ENCODE measurements at places on chromosomes 13 and 19.
A peak's percentile ranks its signal among the peaks of the same experiment; 100 is the strongest.

- DNase-seq: peak; percentile 58
Observed at GRCh38 chr19:13983213-13983889, 22.8 kb downstream of the RFX1 start.

GRCh38 chr19:15197942-15198341 lies 2.9 kb downstream of the NOTCH3 start:
- no peak for DNase-seq

DNA sequence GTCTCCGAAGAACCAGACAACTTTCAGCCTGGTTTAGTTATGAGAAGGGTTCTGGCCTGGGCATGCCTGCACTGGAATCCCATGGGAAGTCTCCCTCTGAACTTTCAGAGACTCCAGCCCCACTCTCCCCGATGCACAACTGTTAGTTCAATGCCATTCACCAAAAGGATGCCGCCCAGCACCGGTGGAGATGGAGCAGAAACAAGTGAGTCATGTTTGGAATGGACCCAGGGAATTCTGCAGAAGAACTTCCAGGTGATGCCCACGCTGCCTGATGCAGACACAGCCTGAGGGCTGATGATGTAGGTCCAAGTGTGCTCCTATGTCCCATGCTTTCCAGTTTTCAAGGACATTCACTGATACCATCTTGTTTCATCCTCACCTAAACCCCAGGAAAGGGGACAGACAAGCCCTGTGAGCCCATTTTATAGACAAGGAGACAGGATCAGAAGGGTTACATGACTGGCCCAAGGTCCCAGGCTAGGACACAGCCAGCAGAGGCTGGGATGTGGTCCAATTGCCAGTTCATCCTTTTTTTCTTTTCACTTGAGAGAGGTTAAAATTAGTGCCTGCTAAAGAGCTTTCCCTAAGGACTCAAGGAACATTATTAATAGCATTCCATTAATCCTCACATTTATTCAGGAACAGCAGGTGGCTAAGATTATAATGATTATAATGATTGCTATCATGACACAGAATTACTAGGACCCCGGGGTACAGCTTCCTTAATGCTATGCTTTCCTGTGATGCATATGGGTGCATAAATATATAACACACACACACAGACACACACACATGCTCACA lies 39.5 kb downstream of the SIAH3 start:
- DNase-seq: no peak

GRCh38 chr19:1429750-1430149 lies 8.4 kb upstream of the RPS15 start:
- DNase-seq: no peak

DNA sequence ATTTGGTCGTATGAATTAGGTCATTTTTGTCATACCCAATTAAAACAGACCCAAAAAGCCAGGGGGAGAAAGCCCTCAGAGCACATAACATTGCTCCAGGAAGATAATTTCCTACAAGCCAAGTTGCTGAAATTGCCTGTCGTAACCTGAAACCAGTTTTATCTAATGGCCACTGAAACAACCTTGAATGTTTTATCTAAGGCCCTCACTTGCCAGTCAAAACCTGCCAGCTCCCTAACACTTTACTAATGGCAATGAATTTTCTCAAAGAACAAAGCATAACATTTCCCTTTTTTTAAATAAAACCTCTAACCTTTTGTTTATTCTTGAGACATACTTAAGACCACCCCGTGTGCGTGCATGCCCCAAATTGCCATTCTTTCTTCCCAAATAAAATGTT lies 496.2 kb upstream of the KLHL1 start:
- no peak for DNase-seq

- no peak for DNase-seq
Observed at GRCh38 chr19:29680447-29680846, 15.2 kb downstream of the PLEKHF1 start.

GRCh38 chr13:53499576-53500133 lies 471.0 kb downstream of the OLFM4 start:
- peak; percentile 62 for DNase-seq

DNA sequence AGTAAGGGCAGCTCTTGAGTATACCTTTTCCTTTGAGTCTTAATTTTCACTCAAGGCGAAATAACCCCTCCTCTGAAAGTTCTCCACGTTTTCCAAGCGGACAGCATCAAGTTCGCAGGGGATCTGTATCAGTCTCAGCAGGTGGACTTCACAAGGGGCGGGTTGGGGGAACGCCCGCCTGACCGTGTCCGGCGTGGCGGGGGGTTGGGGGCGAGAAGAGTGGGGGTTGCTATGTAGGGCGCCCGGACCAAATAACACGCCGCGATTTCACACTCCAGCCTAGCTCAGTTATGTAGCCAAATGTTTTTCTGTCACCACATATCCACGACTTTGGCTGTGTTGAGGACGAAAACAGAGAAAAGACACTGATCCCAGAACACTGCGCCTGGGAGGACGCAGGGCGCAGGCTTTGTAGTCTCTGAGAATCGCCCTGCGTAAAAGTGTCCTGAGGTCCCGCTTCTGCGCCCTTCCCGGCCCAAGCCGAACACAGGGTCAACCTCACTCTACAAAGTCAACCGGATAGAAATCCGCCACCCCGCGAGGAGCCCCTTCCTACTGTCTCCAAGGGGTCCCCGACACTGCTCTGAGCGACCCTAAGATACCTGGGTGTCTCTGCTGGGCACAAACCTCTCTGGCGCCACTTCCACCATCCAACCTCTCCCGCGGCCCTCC lies 524 bp downstream of the RUBCNL start:
- DNase-seq: no peak

DNA sequence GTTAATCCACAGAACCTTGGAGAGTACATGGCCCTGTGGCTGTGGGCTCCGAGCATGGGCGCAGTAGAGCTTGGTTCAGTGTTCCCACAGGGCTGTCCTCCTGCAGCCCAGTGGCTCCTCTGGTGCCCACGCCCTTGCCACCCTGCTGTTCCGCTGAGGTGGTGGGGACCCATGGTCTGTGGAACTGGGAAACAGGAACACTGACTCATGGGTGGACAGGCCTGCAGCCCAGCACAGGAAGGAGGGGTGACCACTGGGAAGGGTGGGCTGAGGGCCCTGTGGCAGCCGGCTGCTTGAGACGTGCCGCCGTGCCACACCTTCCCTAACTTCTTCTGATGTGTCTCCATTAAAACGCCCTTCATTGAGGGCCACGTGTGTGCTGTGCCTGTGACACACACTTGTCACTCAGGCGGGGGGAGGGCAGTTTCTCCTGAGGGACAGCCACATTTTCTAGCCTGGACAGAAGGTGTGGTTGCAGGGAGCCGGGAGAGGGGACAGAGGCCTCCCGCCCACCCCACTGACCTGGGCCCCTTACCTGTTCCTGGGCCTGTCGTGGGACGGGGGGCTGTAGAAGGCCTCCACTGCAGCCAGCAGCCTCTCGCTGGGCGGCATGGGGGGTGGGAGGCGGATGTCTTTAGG lies 21.1 kb downstream of the CHERP start:
- no peak for DNase-seq

DNA sequence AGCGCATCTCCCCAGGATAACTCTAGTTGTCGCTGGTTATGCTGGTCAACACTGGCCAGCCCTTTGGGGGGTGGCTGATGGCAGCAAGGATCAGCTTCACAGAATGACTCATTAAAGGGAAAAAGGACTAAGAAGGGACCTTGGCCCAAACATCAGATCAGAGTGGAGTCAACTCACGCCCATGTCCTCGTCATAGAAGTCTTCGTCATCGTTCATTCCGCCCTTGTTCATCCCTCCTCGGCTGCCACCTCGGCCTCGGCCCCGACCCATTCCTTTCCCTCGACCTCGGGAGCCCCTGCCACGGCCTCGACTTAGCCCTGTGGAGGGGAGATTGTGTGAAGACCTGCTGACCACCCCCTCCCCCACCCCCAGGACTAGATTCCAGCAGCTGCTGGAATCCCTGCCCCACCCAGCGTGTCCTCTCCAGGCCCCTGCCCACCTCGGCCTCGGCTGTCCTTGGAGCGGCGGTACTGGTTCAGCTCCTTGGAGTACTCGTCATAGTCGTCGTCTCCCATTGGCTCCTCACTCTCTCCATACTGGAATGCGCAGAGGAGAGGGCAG lies 28.6 kb downstream of the ZC3H4 start:
- DNase-seq: no peak

GRCh38 chr19:33125929-33126388 lies 6.0 kb upstream of the WDR88 start:
- no peak for DNase-seq

GRCh38 chr13:30743319-30744055 lies 8.1 kb downstream of the ALOX5AP start:
- DNase-seq: no peak

GRCh38 chr13:31970231-31970930 lies 61.2 kb upstream of the FRY start:
- no peak for DNase-seq

DNA sequence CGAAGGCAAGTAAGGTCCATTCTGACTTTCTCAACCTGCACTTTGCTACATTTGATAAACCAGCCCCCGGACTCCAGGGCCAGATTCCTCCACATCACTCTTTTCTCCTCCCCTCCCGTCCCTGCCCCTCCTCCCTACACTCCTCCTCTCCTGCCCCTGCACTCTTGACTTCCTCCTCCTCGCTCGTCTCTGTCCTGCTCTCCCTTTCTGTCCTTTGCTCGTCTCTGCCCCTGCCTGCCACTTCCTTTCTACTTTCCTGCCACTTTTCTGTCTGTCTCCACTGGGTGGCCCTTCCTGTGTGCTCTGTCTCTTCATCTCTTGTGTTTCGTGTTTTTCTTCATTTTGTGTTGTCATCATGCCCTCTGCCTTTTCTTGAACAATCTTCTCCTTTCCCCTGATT lies 7.0 kb downstream of the U2AF2 start:
- DNase-seq: no peak

GRCh38 chr13:113135281-113135760 lies 12.7 kb downstream of the F10 start:
- no peak for DNase-seq

DNA sequence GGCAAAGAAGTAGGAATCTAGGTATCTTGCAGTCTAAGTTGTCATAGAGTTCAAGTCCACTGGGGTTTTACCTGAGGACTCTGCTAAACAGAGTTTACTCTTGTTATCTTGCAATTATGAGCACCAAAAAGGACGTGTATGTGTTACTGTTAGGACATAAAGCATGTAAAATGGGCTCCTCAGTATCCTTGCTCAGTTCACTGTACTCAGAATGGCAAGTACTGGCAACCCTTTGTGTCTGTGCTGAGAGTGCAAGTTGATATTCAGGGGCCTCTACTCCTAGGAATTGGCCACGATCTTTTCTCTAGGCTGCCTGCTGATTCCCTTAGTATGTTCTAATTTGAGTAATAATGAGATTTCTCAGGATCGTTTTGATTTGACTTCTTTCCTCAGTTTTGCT lies 13.3 kb downstream of the TDRD3 start:
- DNase-seq: no peak

DNA sequence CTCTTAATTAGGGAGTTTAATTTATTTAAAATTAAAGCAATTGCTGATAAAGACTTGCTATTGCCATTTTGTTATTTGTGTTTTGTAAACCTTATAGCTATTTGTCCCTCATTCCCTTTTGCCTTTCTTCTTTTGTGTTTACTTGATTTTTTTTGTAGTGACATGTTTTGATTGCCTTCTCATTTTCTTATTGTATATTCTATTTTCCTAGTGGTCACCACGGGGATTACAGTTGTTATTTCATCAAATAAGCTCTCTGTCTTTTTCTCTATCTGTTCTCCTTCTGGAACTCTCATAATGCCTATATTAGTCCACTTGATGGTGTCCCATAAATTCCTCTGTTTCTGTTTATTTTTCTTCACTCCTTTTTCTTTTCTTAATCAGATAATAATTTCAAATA lies 64.4 kb upstream of the FRY start:
- DNase-seq: no peak

DNA sequence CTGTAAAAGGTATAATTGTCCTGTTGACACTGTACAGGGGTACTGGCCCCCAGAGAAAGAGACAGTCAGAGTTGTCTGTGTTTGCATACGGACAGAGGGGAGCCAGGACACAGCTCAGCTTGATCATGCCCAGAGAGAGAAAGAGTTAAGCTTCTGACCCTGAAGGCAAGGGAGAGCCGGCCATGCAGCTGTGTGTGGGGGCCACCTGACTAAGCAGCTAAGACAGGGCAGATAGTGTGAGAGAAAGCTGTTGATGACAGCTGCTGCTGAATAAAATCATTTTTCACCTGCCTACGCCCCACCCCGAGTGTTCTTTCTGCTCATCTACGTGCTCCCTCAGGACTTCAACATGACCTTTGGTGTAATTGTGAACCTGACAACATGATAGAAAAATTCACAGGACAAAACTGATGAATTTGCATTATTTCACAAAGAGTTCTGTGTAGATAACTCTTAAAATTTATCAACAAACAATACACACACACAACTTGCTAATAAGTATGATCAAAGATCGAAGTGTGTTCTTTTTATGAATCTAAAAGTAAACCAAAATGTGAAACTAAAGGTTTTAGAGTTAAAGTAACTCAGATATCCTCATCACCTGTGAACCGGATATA lies 1294.3 kb upstream of the ATXN8OS start:
- no peak for DNase-seq

GRCh38 chr13:112105244-112105681 lies 38.3 kb downstream of the SOX1 start:
- no peak for DNase-seq

- no peak for DNase-seq
Observed at GRCh38 chr19:10895363-10895762, 24.0 kb downstream of the CARM1 start.

GRCh38 chr19:2394442-2395292 lies 32.7 kb downstream of the TIMM13 start:
- DNase-seq: no peak

- no peak for DNase-seq
Observed at GRCh38 chr13:25682276-25682675, 310.5 kb downstream of the ATP8A2 start.

DNA sequence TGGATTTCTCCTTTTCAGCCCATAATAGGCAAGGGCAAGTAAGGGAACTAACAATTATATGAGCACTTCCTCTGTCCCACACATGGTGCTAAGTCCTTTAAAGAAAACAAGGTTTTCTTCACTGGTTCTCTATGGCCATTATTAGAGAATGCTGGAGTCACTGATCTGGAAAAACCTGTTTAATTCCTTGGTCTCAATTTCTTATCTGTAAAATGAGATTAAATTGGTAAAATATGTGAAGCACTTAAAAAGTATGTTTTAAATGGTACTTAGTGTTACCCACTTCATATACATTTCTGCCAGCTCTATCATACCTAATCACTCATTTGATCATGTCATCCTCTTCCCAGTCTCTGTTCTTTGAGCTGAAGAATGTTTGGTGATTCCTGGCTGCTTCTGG lies 39.4 kb downstream of the LRCH1 start:
- no peak for DNase-seq

All from NCI-H1417 treated with DMSO at 0.1 percent for 48 hours (cell line).